ENCODE measurements at places on chromosomes 6 and 20.
A peak's percentile ranks its signal among the peaks of the same experiment; 100 is the strongest.

DNA sequence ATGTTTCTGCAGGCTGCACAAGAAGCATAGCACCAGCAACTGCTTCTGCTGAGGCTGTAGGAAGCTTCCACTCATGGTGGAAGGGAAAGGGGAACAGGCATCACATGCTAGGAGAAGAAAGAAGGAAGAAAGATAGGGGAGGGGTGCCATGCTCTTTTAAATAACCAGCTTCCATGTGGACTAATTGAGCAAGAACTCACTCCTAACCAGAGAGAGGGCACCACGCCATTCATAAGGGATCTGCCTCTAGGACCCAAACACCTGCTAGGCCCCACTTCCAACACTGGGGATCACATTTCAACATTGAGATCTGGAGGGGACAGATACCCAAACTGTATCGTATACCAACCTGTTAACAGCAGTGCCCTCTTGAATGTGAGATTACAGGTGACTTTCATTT, 46.9 kb upstream of the ARMC2 start:
- DNase-seq = no peak

DNA sequence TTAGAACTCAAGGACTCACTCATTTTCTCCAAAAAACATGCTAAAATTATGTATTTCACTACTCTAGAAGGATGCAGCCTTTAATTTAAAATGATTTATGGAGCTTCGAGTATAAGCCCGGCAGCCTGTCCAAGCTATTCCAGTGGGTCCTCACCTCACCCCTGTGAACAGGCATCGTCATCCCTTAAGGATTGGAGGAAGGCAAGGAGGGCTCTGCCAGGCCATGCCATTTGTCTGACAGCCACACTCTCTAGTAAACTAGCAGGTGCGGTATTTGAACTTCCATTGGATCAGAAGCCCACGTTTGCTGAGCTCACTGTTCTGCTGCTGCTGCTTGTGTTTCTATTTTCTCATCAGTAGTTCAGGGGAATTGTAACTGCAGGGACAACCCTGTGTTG, 39.8 kb upstream of the NAA20 start:
- no peak for DNase-seq

- no peak for DNase-seq
Observed at GRCh38 chr6:120202878-120203277, 853.3 kb upstream of the MAN1A1 start.

DNA sequence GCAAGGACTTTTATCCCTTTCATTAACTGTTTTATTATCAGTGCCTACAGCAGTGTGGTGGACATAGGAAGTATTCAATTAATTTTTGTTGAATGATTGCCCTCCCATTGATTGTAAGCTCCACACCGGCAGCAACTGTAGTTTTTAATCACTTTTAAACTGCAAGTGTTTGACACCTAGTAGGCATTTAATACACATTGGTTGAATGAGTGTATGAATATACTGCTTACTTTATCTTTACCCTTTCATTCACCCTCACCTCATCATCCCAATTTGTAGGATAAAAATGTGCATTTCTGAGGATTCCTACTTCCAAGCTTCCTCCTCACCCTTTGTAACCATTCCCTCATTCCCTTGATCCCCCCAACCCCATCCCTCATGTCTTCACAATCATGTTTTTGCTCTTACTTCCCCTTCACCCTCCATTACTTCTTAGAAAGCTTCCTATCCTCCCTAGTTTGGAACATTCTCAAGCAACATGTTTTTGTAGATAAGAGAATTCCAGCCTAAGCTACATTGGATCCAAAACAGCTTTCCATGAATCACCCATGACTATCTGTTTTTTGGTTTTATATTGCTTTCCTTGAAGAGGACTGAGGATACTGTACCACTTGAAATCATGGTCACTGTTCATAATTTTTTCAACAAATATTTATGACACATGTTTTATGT, 955 bp upstream of the SLC26A8 start:
- DNase-seq = no peak

DNA sequence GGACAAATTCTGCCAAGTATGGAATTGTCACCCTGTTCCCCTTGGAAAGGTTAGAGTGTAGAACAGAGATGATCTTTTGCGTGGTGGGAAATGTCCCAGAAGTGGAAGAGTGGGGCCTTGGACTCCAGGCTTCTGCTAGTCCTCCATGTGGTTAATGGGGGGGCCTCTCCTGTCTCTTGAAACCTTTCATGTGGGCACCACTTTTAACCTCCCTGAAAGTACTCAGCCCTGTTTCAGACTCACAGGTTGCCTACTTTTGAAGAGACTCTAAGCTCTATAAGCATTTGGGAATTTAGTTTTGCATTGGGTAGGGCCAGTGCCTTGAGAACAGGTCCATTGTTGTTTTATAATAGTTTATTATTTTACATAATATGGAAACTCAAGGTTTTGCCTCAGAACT, 17.5 kb downstream of the RREB1 start:
- DNase-seq = no peak

GRCh38 chr6:111837641-111838500, 35.4 kb downstream of the FYN start:
- no peak for DNase-seq

- no peak for DNase-seq
Observed at GRCh38 chr6:102038964-102039363, 645.5 kb downstream of the GRIK2 start.

DNA sequence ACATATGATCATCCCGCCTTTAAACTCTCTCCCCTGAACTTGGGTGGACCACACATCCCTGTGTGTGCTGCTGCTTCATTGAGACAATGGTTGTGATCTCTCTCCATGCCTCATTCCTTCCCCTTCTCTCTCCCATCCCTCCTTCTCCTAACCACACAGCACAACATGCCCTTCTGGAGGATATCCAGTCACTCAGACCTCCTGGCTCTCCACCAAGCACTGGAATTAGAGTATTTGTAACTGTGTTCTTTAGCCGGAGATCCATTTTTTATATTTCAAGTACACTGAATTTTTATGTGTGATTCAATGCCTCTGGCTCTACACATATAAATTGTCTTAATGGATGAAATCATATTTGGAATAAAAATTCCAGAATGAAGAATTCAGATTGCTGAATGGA, 287.4 kb downstream of the EYA4 start:
- DNase-seq = no peak

GRCh38 chr20:49646126-49646525, 67.6 kb downstream of the B4GALT5 start:
- no peak for DNase-seq

DNA sequence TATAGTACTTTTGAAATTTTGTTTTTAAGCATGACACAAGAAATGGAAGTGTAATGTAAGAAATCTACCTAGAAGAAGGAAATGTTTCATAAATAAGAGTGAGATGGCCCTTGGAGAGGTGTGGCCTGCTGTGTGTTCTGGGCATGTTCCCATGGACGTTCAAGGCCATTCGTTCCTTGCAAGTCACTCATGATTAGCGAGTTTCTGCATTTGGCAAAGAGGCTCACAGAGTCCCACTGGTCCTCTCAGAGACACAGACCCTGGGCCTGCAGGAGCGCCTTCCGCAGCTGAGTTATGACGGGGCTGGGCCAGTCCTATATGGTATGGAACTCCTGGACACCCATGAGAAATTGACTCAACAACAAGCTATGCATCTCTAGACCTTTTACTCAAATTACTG, 7.2 kb downstream of the THBS2 start:
- no peak for DNase-seq

- peak; percentile 79 for DNase-seq
Observed at GRCh38 chr6:165308926-165309731, at the start of gene C6orf118. Gene C6orf118, minus strand, starts transcription at chr6:165309605. Its CDS starts 19 bp downstream, at chr6:165309586.

GRCh38 chr6:36241728-36242127, 28.1 kb upstream of the PNPLA1 start:
- DNase-seq = no peak

DNA sequence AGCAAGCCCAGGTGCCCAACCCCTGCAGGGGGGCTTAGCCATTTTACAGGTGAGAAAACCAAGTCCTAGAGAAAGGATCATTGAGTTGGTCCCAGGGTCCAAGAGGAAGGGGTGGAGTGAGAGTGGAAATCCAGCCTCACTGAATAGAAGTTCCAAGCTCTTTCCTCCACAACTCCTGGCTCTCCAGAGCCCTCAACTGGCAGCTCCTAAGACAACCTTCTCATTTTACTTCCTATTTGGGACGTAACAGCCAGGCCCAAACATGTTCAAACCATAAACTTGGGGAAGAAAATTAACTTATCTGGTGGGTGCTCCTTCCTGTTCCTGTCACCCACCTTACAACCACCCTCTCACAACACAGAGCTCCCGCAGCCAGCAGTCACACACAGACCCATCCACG, 57.9 kb downstream of the PRND start:
- DNase-seq = no peak

DNA sequence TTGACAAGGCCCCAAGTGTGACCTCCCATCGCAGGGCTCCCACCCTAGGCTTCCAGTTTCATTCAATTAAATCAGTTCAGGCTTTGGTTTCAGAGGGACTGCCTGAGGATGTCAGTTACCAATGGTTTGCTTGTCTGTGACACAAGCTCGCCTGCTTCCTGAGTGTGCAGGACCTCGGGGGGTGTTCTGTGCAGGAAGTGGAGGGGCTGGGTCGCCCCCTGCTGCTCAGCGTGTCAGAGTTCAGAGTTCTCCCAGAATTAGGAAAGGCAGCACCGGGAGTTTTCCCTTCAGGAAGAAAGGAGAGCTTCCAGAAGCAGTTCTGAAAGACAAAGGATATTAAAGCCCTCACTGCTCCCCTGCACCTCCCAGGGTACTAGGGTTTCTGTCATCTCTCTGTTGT, 50.8 kb upstream of the TGM3 start:
- DNase-seq = peak; percentile 32

GRCh38 chr20:36228770-36229169, 7.5 kb upstream of the AAR2 start:
- DNase-seq = no peak

DNA sequence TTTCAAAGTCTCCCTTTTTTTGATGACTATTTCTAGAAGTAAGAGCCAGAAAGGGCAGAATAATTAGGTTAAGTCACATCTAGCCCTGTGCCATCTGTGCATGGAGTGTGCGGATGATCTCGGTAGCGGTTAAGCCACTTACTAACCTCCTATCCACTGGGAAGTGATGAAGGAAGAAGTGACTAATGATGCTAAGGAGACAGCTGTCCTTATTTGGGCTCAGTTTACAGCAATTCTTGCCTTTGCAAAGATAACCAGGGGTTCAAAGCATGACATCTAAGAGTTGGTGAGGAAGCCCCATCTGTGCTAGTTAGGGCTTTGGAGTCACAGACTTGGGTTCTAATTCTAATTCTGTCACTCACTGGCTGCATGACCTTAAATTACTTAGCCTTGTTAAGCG, 62.4 kb upstream of the RREB1 start:
- DNase-seq = peak; percentile 95

- DNase-seq = no peak
Observed at GRCh38 chr20:19620446-19620845, 137.6 kb upstream of the RIN2 start.

GRCh38 chr6:1390946-1391799, 1.8 kb downstream of the FOXF2 start:
- peak; percentile 35 for DNase-seq

GRCh38 chr20:20472684-20473274, 104.9 kb downstream of the INSM1 start:
- DNase-seq = no peak

- no peak for DNase-seq
Observed at GRCh38 chr6:2482773-2483172, 237.4 kb upstream of the GMDS start.

- no peak for DNase-seq
Observed at GRCh38 chr20:11694467-11694866, 223.2 kb upstream of the BTBD3 start.

DNA sequence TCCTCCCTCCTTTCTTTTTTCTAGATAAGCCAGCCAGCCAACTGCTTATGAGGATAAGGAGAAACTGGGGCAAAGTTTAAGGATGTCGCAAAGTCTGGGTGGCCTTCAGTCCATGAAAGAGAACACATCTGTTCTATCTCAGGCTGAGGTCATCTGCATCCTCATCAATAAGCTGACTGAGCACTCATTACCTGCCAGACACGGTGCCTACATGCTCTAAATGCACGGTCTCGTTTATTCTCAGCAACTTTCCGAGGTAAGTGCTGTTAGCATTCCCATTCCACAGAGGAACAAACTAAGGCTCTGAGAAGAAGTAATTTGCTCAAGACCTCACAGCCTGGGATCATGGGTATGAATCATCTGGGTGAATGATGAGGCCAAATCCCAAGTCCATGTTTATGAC, 133.1 kb downstream of the BCAS1 start:
- no peak for DNase-seq

GRCh38 chr20:49207076-49207475, 12.1 kb upstream of the DDX27 start:
- no peak for DNase-seq

DNA sequence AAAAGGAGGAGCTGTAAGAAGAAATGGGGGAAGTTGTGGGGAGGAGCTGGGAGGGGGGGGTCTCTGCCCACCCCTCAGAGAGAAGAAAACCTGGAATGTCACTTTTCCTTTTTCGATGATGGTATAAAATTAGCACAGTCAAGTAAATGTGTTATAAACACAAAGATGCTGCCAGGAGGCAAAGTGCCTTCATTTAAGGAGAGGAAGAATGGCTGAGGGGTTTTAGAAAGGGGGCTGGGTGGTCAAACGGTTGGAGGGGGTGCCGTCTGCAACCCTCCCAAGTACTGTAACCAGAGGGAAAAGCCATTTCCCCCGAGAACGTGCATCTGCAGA, 25.0 kb downstream of the PMEPA1 start:
- no peak for DNase-seq

- DNase-seq = no peak
Observed at GRCh38 chr6:156379392-156380289, 397.5 kb upstream of the ARID1B start.

DNA sequence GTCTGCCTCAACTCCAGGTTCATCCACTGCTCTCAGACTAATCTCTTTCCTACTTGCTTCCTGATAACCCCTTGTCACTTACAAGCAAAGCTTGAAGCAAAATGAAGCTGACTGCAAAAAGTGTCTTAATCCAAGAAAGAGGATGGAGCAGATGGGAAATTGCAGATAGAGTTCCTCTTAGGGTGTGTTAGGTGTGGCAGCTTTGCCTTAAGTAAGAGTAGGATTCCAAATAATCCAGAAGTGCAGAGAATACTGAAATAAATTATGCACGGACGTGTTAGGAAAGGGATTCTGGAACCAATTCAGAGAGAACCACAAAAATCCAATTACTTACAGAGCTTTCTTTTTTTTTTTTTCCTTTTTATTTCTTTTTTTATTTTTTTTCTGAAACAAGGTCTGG, 6.1 kb upstream of the RPL7L1 start:
- DNase-seq = peak; percentile 67

GRCh38 chr6:130423044-130423443, 57.2 kb downstream of the TMEM200A start:
- no peak for DNase-seq

GRCh38 chr6:124963831-124964763, 1.9 kb downstream of the RNF217 start:
- DNase-seq = no peak

- DNase-seq = no peak
Observed at GRCh38 chr6:52574709-52575501, 2.0 kb downstream of the TRAM2 start.

- peak; percentile 34 for DNase-seq
Observed at GRCh38 chr20:58692579-58693225, at the start of gene NPEPL1. Gene NPEPL1, plus strand, starts transcription at chr20:58692800. Its CDS starts 101 bp downstream, at chr20:58692901.

GRCh38 chr20:53752583-53752970, 158.9 kb upstream of the ZNF217 start:
- no peak for DNase-seq

GRCh38 chr6:35776364-35777215, at the start of gene CLPSL2:
Gene CLPSL2, plus strand, starts transcription at chr6:35776598. Its CDS starts 21 bp downstream, at chr6:35776619.
- DNase-seq = peak; percentile 84

- no peak for DNase-seq
Observed at GRCh38 chr6:56628105-56628504, 14.6 kb downstream of the DST start.

- DNase-seq = no peak
Observed at GRCh38 chr6:107266563-107266962, 151.2 kb upstream of the BEND3 start.

Measured in WERI-Rb-1 (cell line).